ENCODE measurements at places on chromosomes 4 and X.

GRCh38 chrX:152886716-152887115 lies 11.2 kb upstream of the ZNF185 start:
- DNase-seq = no peak

GRCh38 chr4:173171987-173172386 lies 3.4 kb downstream of the GALNT7 start:
- peak; percentile 37 for DNase-seq

DNA sequence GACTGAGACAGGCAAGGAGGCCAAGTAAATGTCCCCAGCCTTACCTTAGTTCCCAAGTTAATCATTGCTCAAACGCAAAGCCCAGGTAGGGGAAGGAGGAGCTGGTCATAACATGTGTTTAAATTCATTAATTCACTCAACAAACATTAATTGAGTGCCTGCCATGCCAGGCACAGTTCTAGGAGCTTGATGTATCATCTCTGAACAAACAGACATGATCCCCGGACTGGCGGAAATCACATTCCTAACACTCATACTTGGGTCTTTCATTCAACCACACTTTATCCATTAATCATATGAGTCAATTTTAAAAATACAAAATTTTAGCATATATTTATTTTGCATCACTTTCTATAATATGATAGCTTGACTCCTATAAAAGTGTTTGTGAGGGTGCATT lies 335.3 kb upstream of the NOCT start:
- no peak for DNase-seq

DNA sequence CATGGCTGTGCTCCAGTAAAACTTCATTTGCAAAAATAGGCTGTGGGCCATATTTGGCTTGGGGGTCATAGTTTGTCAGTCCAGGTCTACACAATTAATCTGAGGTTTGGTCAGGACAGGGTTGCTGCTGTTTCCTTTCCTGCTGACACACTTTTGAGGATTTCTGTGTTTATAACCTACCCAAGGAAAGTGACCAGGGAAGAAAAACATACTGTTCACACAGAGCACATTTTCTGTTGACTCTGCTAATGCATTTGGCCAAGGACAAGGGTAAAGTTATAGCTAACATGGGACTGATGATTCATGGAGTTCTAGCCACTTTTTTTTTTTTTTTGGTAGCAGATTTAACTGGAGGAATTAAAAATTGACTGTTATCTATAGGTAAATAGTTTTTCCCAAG lies 43.9 kb upstream of the GEMIN8 start:
- no peak for DNase-seq

GRCh38 chrX:101410461-101410860 lies 2.4 kb downstream of the HNRNPH2 start:
- DNase-seq = no peak

DNA sequence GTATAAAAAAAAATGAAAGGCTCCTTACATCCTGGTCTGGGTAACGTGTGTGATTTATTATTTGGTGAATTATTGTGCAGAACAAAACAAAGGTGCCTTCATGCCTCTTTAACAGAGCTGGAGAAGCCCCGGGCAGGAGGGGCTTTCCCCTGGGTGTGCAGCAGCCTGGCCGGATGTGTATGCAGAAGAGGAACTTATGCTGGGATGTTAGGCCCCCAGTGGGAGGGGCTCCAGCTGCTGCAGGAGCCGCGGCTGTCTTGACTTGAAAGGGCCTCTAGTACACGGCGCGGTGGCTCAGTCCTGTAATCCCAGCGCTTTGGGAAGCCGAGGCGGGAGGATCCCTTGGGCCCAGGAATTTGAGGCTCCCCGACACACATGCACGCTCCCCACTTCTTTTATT lies 16.0 kb downstream of the CCNQ start:
- peak; percentile 71 for DNase-seq

DNA sequence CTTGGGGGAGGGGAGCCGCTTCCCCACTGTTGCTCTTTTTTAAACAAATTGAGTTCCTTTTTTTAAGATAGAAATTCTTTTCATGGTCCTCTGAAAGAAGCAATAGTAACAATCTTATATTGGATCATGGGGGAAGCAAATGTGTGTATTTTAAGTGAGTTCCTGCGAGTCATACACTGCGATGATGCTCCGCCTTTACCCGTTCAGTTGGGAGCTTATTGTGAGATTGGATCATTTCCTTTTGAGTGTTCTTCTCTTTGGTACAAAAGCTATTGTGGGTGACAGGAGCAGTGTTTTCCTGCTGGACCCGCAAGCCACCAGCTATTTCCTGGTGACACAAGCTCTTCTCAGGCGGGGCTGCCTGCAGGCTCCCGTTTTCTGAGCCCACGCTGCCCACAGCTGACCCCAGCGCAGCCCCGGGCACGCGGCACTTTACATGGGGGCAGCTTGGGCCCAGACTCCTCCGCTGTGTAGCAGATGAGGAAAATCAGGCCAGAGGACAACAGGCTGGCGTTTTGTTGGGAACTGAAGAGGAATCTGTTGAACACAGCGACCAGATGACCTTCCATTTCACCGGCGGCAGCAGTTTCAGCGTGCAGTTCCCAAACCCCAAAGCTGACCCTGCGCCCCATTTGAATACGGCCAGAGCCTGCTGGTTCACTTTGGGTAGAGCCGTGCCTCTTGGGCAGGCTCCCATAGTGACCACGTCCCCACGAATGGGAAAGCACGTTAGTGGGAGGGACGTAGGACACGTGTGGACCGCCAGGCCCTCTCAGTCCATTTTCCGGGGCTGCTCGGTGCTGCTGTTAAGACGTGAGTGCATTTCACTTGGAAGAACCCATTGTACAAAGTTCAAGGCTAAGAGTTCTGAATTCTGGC lies 12.2 kb downstream of the TADA2B start:
- no peak for DNase-seq

DNA sequence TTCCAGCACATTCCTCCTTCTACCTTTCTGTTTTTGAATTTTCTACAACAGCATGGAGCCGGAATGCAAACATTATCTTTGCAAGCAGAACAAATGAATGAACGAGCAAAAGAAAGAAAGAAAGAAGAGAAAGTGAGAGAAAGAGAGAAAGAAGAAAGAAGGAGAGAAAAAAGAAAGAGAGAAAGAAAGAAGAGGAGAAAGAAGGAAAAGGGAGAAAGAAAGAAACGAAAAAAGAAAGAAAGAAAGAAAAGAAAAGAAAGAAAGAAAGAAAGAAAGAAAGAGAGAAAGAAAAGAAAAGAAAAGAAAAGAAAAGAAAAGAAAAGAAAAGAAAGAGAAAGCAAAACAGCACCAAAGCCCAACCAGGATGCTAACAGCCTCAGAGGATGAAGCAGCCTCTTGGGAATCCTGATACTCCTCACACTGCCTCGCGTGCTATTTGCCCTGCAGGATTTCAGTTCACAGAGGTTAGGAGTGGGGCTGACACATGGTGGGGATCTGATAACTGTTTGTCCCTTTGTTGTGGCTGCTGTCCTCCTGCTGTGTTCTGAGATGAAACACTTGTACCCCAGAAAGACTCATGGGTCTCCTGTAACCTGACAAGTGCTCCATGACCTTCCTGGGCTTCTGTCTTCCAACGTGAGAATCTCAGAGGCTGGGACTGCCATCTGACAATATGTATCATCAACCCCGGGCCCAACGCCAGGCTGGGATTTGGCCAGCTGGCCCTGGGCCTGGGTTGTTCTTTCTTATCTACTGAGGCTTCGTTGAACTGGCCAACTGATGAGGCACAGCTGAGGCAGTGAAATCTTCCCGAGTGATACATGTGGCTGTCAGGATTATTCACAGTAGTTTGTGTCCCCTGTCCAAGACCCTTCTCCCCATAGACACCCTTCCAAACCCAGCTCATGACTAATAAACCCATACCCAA lies 61.0 kb downstream of the SEPSECS start:
- no peak for DNase-seq

GRCh38 chr4:73396993-73397972 lies 6.8 kb upstream of the ALB start:
- DNase-seq = no peak

- no peak for DNase-seq
Observed at GRCh38 chr4:139759097-139759496, 93.5 kb downstream of the MGST2 start.

DNA sequence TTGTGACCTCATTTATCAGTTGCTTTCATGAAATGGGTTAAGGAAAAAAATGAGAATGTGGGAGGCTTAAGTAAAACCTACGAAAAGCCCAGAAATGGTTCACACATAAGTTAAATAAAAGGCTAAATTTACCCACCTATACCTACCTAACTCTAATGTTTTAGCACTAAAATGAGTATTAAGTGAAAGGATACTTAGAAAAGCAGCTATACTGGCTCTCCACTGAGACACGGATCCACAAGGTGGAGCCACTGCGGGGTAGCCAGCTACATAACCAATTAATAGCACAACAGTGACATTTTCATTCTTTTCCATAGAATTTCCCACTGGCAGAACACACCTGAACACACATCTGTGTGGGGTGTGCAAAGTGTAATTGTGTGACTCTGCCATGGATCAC lies 101.9 kb downstream of the MAML3 start:
- DNase-seq = peak; percentile 62

- DNase-seq = no peak
Observed at GRCh38 chr4:172547724-172548123, 620.9 kb upstream of the GALNT7 start.

GRCh38 chr4:13088726-13089658 lies 395.1 kb downstream of the RAB28 start:
- no peak for DNase-seq

- DNase-seq = no peak
Observed at GRCh38 chr4:8922481-8922880, 50.8 kb upstream of the HMX1 start.

- peak; percentile 70 for DNase-seq
Observed at GRCh38 chr4:147096667-147097604, 151.3 kb upstream of the TTC29 start.

- DNase-seq = no peak
Observed at GRCh38 chrX:6225911-6226595, 2.6 kb downstream of the NLGN4X start.

DNA sequence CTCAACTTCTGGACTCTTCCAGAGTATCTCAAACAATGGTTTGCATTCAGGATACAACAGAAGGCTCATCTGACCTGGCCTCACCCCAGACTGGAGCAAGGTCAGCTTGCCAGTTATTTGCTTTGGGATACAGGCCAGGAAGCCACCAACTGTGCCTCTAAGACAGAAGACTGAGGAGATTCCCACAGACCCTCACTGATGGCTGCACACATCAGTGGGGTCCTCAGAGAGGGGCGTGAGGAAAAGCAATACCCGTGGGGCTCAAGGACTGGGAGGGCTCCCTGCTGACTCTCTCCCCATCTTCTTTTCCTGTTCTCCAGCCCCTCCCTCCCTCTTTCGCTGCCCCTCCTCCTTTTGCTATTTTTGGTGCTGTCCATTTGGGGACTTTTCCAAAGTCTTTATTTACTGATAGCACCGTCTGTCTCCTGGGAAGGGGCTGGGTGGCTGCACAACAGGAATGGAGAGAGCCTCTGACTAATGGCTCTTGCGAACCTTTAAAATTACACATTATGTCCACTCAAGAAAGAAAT lies 23.2 kb downstream of the RELL1 start:
- no peak for DNase-seq

- DNase-seq = no peak
Observed at GRCh38 chr4:116215622-116216021, 869.8 kb downstream of the TRAM1L1 start.

- DNase-seq = no peak
Observed at GRCh38 chrX:8907688-8908087, 106.5 kb upstream of the FAM9A start.

DNA sequence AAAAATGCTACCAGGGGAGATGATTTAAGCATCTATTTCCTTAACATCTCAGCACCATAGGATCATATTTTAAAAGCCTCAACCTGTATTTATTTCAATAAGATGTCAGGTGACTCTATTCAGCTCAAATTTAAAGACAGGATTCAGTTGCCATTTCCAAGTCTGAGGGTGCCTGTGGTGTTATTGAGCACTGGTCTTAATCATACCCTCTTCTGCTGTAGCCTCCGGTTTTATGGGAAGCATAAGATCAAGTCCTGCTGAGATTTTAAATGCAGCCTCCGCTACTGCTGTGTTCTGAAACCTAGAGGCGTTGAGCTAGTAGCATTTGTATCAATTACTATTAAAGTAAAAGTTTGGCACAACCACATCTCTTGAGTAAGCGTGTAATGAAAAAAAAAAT lies 185.7 kb upstream of the NWD2 start:
- no peak for DNase-seq
